A549 treated with GW870086 at 1 μM for 4 hours (cell line): ENCODE measurements at places on chromosomes 7 and 10. TPM values are rescaled to one million over a fixed set of nuclear protein-coding genes. Genes with fewer than 3 reads are reported as not detected.

SPDYE2 gene
- not detected in 5 replicates for total RNA-seq

ANXA8 gene
- total RNA-seq, result 30.3 to 42.6 TPM (median 35.9 TPM) in 5 replicates

TMEM176A gene
- not detected in 5 replicates for total RNA-seq

PRLHR gene
- not detected in 5 replicates for total RNA-seq

FAM25G gene
- total RNA-seq, result 1.3 to 2.7 TPM in 2 of 5 replicates, not detected in the others

CRTAC1 gene
- total RNA-seq, result 0.74 to 2.0 TPM (median 1.3 TPM) in 5 replicates

GSTO2 gene
- 1.5 to 3.3 TPM (median 1.9 TPM) in 5 replicates for total RNA-seq

OPN4 gene
- not detected in 5 replicates for total RNA-seq

FEZF1 gene
- not detected in 5 replicates for total RNA-seq

NPY gene
- total RNA-seq, result not detected in 5 replicates

OR6B1 gene
- total RNA-seq, result not detected in 5 replicates

MEOX2 gene
- not detected in 5 replicates for total RNA-seq

COPS6 gene
- 151 to 191 TPM (median 180 TPM) in 5 replicates for total RNA-seq

COBL gene
- 3.3 to 5.4 TPM (median 5.0 TPM) in 5 replicates for total RNA-seq

PNLIPRP2 gene
- total RNA-seq, result 0.09 TPM in 1 of 5 replicates, not detected in the others

CUZD1 gene
- total RNA-seq, result 1.2 to 1.7 TPM (median 1.3 TPM) in 5 replicates

C1GALT1 gene
- 25.7 to 33.4 TPM (median 31.1 TPM) in 5 replicates for total RNA-seq

UBE3C gene
- total RNA-seq, result 56.2 to 74.9 TPM (median 67.4 TPM) in 5 replicates

TMEM140 gene
- 0.90 to 1.2 TPM (median 1.1 TPM) in 5 replicates for total RNA-seq

PPP1R3C gene
- 16.0 to 20.6 TPM (median 17.1 TPM) in 5 replicates for total RNA-seq

HOXA4 gene
- total RNA-seq, result 1.2 to 2.2 TPM (median 1.9 TPM) in 5 replicates

CDH23 gene
- total RNA-seq, result 1.9 to 3.4 TPM (median 2.1 TPM) in 5 replicates

CDHR1 gene
- total RNA-seq, result 0.06 to 0.26 TPM (median 0.15 TPM) in 5 replicates

ACTR3C gene
- total RNA-seq, result 0.36 TPM in 1 of 5 replicates, not detected in the others

PAX4 gene
- total RNA-seq, result not detected in 5 replicates
